Activated naive CD8-positive, alpha-beta T cell treated with anti-CD3 and anti-CD28 coated beads for 36 hours (primary cell): ENCODE measurements at places on chromosomes 1 and 21. TPM values are rescaled to one million over a fixed set of nuclear protein-coding genes. Genes with fewer than 3 reads are reported as not detected.

Gene ST7L
- total RNA-seq = 12.7 TPM

Gene C1QA
- total RNA-seq = not detected

Gene MGST3
- total RNA-seq = 33.3 TPM

Gene CRYZL1
- 29.6 TPM for total RNA-seq

GRCh38 chr1:116853680-116854402, 55.9 kb upstream of the PTGFRN start:
- DNase-seq = no peak

DNA sequence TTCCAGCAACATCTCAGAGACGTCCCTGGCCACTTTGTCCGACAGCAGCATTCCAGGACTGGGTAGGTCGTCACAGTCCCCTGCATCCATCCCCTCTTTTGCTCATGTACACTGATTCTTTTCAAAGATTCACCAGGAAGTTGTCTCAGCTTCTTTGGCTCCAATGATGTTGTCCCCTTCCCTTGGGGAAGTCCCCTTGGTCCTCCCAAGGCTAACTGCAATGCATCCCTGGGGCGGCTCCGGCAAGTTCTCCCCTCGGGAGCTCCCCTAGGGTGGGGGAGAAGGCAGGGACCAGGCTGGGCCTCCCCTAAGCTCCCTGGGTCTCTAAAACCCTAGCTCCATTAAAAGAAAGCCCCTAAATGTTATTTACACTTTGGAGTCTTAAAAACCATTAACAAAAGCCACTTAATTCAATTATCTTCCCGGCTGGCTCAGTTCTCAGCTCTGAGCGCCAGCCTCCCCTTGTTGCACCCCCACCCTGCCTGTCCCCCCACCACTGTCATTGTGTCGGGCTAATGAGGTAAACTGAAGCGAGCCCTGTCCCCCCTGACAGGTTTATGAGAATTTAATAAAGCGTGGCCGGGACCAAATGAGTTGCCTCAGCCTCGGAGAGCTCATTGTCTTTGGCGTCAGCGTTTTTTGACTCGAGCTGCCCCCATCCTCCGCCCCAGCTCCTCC, 25.3 kb downstream of the KNCN start:
- no peak for DNase-seq

DNA sequence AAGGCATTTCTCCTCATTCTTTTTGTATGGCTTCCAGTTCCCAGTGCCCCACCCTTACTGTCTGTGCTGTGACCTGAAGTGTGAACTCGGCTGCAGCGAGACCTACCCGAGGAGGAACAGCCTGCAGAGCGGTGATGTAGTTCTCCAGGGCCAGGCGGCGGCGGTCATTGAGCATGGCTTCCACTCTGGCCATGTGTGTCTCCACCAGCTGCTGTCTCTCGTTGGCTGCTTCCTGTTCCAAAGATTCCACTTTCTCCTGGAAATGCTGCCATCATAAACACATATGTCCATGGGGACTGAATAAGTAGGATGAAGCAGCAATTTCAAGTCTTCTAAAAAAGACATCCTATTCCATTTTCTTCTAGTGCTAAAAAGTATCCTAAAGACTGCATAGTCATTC, 195.6 kb downstream of the APP start:
- no peak for DNase-seq

DNA sequence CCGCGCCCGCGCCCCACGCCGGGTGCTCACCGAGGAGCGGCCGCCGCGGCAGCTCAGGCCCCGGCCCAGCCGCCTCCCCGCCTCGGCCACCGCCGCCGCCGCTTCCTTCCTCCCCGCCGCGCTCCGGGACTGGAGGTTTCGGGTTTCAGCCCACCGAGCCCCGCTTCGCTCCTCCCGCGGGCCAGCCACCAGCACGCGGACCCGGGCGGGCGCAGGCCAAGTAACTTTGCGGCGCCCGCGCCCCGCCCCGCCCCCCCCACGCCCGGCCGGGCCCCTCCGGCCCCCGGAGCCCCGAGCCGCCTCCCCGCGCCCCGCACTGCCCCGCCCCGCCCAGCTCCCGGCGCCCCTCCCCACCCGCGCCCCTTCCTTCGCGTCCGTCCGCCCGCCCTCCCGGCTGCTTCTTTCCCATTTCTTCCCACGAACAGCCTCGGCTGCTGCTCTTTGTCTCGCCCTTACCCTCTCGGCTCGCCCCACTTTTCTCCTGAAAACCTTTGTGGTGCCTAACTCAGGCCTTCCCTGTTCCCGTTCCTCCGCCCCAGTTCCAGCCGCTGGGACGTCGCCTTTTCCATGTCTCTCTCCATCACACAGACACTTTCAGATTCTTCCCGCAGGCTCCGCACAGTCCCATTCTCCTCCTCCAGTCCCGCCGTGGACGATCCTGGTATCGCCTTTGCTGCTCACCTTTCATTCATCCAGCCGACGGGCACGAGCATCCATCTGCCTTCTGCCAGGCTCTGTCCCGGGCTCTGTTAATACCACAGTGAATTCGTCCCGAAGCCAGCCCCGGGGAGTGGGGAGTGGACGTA, at the start of gene GPR161:
Gene GPR161 (minus strand): TSS at position 222 of the 806 bp plus-strand sequence. CDS start 32,080 bp downstream, outside the sequence.
- DNase-seq = no peak

DNA sequence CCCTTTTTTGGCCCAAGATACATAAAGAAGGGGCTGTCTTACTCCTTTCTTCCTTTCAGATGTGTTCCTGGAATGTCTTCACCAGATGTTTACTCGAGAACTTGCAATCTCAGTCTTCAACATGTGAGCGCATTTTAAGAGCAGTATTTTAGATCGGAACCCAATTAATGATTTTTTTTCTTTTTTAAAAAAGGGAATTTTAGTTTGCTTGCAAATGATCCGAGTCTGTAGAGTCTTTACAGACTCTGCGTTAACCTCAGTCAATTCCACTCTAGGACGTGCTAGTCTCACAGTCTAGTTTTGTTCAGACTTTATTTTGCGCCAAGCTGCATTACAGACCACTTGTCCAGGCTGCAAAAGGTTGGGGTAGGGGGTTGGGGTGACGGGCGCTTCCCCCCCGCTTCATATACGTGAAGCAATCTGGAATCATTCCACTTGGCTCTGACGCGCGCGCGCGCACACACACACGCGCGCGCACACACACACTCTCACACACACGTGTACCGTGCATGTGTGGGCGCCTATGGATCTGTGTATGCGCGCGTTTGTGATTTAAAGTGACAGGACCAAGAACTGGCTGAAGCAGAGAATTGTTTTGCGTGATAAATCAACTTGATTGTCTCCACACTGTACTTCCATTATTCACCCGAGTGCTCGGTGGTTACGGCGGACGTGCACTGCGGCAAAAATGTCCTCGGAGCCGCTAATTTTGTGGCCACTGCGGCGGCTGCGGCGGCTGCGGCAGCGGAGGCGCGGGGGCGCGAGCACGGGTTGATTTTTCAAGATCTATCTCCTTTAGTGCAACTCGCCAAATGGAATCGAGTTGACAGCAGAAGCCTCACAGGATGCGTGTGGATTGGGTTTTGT, 25.6 kb upstream of the NFIA start:
- DNase-seq = no peak

GRCh38 chr1:181166377-181167196, 78.1 kb downstream of the IER5 start:
- DNase-seq = peak; percentile 70

DNA sequence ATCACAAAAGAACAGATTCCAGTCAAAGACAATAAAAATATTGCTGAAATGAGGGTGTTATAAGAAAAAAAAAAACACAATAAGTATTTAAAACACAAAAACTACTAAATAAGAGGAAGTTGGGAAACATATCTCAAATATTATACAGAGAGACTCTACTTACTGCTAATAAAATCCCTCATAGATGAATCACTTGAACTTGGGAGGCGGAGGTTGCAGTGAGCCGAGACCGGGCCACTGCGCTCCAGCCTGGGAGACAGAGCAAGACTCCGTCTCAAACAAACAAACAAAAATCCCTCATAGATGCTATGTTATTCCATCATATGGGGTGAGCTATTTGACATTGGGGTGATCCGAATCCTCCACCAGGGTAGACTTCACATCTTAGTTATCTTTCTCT, 48.0 kb upstream of the ZNF281 start:
- DNase-seq = no peak

- no peak for DNase-seq
Observed at GRCh38 chr1:27591622-27592021, 12.3 kb downstream of the AHDC1 start.
